ENCODE measurements at places on chromosomes 5 and 9. TPM values are rescaled to one million over a fixed set of nuclear protein-coding genes. Genes with fewer than 3 reads are reported as not detected.

DNA sequence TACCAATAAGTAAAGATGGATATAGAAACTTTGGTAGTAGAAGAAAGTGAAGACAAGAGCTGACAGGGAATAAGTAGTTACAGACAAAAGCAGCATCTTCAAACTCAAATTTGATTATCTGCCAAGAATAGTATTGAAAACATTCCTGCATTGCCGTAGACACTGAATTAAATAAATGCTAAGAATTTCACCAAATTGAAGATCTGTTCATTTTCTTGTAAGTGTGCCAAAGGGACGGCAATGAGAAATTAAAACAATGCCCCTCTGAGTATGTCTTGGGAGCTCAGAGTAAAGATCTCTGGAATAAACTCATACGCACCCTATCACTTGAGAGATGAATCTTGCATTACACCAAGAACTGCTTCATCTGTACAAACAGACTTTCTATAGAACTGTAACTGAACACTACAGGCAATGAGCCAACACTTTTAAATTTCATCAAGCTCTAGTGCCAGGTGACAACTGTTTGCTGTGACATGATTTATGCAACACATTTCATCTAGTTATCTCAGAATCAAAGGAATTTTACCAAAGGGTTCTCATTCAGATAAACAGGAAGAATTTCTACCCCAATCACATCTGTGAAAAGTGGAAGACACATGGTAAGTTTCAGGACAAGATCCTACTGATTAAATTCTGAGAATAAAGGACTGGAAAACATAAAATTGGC is 66.9 kb downstream of the RFX3 start:
- no peak overlapping the region for H3K4me3 ChIP-seq
- no peaks in the 10 kb centered on the region for H3K27me3 ChIP-seq
- DNase-seq: no peak
- H3K36me3 ChIP-seq: no peaks in the 10 kb centered on the region

The IL7R gene
- total RNA-seq: 39.4 TPM

The TAF11L5 gene
- not detected for total RNA-seq

DNA sequence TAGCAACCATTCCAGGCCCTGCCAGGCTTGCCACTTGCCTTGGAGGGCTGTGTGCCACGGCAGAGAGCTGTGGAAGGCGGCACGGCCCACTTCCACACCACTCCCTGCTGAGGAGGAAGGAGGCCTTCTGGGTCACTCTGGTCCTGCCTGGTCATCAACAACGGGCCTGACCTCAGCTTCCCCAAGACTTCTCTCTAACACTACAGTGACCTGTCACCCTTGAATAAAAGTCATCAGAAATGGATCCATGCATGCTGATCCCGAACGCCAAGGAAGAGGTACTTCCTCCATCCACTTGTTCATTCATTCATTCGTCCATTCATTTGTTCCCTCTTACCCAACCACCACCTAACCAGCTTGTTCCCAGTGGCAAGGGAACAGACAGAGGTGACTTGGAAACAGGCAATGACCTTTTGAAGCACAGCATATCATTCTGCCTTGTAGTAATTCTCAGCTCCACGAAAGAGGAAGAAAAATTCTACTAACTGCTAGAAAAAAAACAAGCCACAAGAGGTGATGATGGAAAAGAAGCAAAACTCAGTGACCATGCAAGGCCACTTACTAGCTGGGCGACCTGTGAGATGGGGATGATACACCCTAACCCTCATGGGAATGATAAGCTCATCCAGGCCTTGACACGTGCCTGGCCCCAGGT is 58.6 kb downstream of the STK10 start:
- H3K27ac ChIP-seq: peak overlapping the region; percentile 54
- H3K27me3 ChIP-seq: peaks cover 2% of the 10 kb centered on the region
- H3K4me3 ChIP-seq: no peak overlapping the region

DNA sequence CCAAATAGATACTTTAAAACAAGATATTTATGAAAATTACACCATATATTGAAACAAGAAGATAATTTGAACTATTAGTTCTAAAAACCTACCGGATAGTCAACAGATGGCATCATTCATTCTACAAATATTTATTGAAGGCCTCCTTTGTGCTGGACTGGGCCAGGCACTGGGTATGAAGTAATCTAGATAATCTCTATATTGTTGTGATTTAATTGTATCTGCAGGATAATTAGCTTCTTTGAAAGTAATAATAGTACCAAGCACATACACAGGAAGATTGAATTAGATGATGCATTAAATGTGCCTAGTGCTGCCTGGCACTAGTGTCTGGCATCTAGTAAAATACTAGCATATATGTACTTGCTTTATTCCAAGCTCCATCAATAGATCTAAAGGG is 735.2 kb upstream of the DMAC1 start:
- H3K36me3 ChIP-seq: no peaks in the 10 kb centered on the region
- H3K4me3 ChIP-seq: no peak overlapping the region
- no peaks in the 10 kb centered on the region for H3K4me1 ChIP-seq
- DNase-seq: no peak
- no peak overlapping the region for H3K27ac ChIP-seq

The GNA14 gene
- total RNA-seq: not detected

The PCDHA1 gene
- total RNA-seq: 0.24 TPM

GRCh38 chr5:8598996-8599395 is 730.0 kb downstream of the MTRR start:
- no peak overlapping the region for H3K4me3 ChIP-seq
- H3K27ac ChIP-seq: no peak overlapping the region
- no peaks in the 10 kb centered on the region for H3K27me3 ChIP-seq
- DNase-seq: no peak
- H3K4me1 ChIP-seq: peaks cover 10% of the 10 kb centered on the region

Measured in HFFc6 (cell line).